Right hindlimb (tissue), 1 donor: ENCODE measurements at places on chromosomes 3 and 15.

DNA sequence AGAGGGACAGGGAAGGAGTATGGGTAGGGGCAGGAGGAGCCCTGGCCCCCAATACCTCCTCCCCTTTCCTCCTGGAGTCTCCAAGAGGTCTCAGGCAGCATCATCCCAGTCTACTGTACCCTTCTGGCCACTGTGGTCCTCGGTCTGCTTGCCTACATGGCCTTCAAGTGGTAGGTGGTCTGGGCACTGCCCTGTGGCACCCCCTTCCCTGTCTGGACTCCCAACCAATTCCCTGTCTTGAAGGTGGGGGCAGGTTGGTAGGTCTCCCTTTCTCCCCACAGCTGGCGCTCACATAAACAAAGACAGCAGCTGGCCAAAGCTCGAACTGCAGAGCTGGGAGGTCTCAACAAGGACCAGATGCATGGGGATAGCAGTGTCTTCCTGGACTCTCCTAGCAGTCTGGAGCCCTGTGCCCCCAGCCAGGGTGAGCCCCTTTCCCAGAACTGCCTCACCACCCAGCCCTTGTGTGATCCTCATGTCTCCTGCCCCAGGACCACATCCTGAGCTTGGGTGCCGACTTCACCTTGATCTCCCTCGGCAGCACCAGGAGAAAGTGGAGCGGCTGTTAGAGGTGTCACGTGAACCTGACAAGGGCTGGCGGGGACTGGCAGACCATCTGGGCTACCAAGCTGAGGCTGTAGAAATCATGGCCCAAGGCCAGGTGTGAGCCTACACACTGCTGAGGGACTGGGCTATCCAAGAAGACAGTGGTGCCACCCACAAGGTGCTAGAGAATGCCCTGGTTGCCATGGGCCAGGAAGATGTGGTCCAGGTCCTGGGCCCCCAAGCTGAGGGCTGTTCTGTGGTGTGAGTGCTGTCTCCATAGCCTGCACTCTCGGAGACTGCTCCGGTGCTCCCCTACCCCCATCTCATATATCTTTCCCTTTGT lies 33.1 kb downstream of the NBEAL2 start:
- no peak for DNase-seq

DNA sequence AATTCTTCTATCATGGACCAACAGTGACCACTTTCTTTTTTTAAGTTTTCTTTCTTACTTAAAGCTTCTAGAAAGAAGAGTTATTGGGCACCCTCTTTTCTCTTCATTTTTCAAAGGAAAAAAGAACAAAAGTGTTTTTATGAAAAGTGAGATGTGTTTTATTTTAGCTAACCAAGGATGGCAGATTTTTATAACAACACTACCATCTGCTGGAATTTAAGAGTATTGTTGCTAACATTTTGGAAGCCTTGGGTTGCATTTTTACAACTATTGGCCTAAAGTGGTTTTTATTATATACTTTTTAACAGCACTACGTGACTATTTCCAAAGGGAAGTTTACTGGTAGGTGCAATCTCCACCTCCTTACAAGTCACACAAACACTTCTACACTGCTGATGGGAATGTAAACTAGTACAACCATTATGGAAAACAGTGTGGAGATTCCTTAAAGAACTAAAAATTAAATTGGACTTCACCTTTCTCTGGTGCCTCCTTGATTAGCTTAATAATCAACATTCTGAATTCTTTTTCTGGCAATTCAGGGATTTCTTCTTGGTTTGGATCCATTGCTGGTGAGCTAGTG lies 237.7 kb upstream of the AGTR1 start:
- DNase-seq: no peak

GRCh38 chr3:34225821-34226366 lies 427.5 kb downstream of the PDCD6IP start:
- DNase-seq: no peak

- DNase-seq: no peak
These were observed 20.2 kb downstream of the NIPA1 start for GRCh38 chr15:22806664-22807063.

- DNase-seq: no peak
These were observed 1.9 kb downstream of the ALDH1A2 start for GRCh38 chr15:58063614-58064013.

GRCh38 chr3:46061108-46061720 lies 33.9 kb upstream of the XCR1 start:
- DNase-seq: no peak

- peak; percentile 58 for DNase-seq
These were observed 154.2 kb upstream of the TNIK start for GRCh38 chr3:171614318-171614921.

DNA sequence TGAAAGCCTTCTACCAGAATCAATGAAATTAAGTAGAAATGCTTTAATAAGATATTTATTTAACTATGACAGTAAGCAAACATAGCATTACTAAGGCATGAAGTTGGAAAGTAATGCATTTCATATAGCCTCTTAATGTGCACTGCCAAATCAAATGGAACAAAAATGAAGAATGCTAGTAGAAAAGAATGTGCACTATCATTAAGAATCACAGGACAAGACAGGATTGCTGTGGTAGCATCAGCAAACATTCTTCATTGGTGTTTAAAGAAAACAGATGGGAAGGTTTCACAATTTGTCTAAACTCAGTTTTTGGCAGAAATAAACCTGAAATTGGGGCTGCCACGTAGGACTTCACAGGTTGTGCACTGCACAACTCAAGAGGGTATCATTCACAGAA lies 168.9 kb downstream of the CNTN3 start:
- DNase-seq: no peak

GRCh38 chr3:42704136-42704841 lies 1.7 kb upstream of the HHATL start:
- no peak for DNase-seq

DNA sequence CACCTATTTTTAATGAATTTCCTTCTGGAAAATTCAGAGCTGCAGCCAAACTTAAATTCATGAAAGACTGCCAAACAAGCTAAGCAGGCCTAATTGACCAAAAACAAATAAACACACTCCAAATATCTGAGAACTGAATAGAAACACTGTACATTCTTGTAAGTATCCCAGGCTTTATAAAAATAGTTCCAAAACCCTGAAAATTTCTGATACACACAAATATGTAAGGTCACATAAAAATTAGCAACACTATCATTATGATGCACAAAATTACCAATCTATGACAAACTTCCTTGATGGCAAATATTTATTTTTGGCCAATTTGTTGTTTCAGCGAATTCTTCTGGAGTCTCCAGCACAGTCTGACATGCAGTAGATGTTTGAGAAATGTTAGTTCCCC lies 117.9 kb upstream of the UBE2E2 start:
- no peak for DNase-seq

- peak; percentile 96 for DNase-seq
These were observed 40.5 kb upstream of the AP3B2 start for GRCh38 chr15:82749951-82750830.

- no peak for DNase-seq
These were observed 50.0 kb downstream of the MGLL start for GRCh38 chr3:127772273-127772672.

DNA sequence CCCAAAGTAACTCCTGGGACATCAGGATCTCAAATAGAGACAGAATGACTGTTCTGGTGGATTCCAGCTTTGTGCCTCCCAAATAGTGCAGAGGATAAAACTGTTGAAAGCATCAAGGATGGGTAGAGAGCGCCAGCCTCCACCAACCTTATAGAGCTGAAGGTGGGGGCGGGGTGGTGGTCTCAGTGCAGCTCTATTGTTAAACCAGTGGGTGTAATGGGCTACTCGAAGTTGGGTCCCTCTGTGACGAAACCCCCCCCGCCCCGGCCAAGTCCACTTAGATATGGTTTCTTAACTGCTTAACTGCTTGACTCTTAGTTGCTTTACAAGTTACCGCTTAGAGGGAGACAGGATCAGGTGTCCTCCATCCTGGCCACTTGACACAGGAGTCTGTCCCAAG lies 22.7 kb downstream of the DHX30 start:
- DNase-seq: no peak

- DNase-seq: no peak
These were observed 5.9 kb downstream of the EIF2AK4 start for GRCh38 chr15:39939487-39940452.

- no peak for DNase-seq
These were observed 128.6 kb upstream of the ADAMTS9 start for GRCh38 chr3:64816355-64816754.

- DNase-seq: no peak
These were observed 109.0 kb upstream of the UNC13C start for GRCh38 chr15:53869044-53869805.

GRCh38 chr3:61903074-61903473 lies 341.7 kb downstream of the PTPRG start:
- DNase-seq: no peak

GRCh38 chr3:57943525-57944495 lies 64.4 kb upstream of the FLNB start:
- no peak for DNase-seq

DNA sequence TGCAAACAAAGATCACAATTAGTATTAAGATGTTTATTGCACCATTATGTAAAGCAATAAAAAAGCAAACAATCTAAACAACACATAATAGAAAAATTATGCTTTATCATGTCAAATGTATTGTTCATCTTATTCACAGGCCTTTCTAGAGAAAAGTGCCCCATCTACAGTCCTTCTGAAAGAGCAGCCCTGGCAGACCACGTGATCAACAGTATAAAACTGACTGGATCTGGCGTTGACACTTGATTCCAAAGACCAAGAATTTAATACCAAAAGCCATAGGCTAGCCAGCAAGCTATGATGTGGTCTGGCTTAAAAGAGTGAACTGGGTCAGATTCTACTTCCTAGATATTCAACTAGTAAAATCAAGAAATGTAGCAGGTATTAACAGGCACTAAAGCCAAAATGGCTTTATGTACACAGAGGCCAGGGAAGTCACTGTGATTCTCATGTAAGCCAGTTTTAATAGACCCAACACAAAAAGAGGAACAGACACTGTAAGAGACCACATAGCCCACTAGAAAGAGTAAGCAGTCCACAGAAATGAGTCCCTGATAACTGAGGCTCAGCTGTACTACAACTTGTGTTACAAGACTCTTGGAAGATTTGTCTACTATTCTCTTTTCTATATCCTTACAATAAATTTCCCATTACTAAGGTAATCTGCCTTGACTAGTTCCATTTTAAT lies 32.5 kb downstream of the DMXL2 start:
- DNase-seq: no peak

GRCh38 chr15:68401496-68402431 lies 30.2 kb downstream of the ITGA11 start:
- peak; percentile 7 for DNase-seq

- peak; percentile 41 for DNase-seq
These were observed 30.1 kb upstream of the KY start for GRCh38 chr3:134680796-134681521.

DNA sequence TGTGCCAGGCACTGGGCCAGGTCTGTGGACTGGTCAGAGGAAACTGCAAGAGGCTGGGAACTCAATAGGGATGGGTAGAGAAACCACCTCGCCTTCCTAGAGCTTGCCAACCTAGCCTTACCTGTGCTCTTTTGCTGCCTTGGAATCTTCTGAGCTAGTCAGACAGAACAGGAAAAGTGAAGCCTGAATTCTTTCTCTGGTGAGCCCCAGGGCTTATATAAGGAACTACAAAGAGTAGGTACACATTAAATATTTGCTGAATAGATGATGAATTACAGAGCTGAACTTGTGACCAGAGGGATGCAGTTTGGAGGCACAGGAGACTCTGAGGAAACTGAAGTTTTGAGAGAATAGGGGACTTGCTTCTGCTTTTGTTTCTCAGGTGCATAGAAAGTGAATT lies 15.6 kb upstream of the FBXW12 start:
- DNase-seq: no peak

- DNase-seq: no peak
These were observed 491.1 kb downstream of the ZNF385D start for GRCh38 chr3:21259896-21260295.

- no peak for DNase-seq
These were observed 1309.1 kb upstream of the CADM2 start for GRCh38 chr3:83649692-83650091.

DNA sequence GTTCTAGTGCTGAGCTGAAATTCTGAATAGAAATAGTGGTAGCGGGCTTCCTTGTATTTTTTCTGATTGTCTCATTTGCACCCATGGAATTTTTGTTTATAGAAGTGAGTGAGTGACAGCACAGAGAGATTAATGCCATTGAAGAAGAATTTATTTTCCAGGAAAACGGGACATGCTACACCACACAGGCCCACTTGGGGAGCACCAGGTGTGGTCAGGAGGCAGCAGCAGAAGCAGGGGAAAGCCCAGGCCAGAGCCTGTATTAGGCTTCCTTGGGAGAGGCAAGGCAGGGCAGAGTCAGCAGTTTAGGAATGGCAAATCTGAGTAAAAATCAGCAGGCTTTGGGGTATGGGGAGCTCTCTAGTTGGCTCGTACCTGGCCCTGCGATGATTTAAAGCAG lies 88.4 kb upstream of the ATP11B start:
- no peak for DNase-seq

DNA sequence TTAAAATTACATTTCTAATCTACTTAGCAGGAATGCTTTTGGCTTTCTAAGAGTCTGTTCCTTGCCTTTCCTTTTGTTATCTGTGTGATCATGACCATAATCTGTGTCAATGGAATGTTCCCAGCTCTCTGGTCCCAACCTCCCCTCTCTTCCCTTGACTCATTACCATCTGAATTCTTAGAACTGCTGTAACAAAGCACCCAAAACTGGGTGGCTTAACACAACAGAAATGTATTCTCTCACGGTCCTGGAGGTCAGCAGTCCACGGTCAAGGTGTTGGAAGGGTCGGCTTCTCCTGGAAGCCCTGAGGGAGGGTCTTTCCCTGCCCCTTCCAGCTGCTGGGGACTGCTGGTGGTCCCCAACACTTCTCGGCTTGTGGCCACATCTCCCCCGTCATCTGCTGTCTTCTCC lies 81.1 kb downstream of the LRRK1 start:
- DNase-seq: no peak

DNA sequence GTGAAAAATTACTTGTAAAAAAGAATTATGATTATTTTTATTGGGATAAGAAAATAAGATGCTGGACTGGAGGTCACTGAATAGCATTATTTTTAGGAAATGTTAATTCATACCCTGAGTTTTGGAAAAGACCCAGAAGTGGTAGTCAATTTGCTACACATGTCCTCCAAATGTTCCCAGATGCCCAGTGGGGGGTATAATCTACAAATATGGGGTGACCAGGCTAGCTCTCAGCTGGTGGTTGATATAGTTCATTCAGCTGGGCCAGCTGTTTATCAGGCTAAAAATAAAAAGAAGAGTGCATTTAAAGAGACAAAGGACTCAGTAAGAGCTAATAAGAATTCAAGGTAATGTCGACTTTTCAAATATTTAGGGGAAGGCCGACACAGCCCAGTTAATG lies 402.0 kb upstream of the GOLIM4 start:
- no peak for DNase-seq

- DNase-seq: no peak
These were observed 35.9 kb upstream of the MYH15 start for GRCh38 chr3:108546247-108546646.
